SW480 (cell line): ENCODE measurements at places on chromosomes 4 and X.
A peak's percentile ranks its signal among the peaks of the same experiment; 100 is the strongest.

- peak; percentile 8 for DNase-seq
Measured at GRCh38 chr4:75633846-75634245, 3.5 kb upstream of the CDKL2 start.

DNA sequence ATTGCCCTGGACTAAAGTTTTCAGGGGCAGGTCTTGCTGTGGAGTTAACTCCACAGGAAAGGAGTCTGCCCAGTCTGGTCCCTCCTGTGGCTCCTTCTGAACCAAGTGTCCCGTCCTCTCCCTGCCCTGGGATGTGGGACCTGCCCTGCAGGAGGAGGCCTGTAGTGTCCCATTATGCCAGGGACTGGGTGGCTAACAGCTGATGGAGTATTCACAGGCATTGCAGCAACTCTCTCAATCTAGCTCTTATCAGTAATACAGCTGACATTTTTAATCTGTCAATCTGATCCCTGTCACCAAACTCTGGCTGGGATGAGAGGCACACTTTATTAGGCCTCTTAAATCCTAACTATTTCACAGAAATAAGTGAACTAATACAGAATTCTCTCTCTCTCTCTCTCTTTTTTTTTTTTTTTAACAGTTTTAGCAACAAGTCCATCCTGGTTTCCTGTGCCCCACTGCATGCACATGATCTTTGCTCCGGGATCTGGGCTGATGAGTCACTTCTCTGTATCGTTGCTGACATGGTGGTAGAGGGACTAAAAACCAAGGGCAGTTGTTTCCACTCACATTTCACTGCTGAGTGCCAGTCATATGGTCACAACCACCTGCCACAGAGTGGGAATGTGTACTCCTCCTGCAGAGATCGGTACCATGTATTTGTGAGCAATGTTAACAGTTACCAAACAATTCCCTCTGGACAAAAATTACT is 39.1 kb downstream of the HAND2 start:
- peak; percentile 50 for DNase-seq

- DNase-seq, result no peak
Measured at GRCh38 chr4:131002132-131002531, 1906.2 kb downstream of the C4orf33 start.

GRCh38 chr4:136643416-136643815 is 888.9 kb downstream of the PCDH18 start:
- no peak for DNase-seq

DNA sequence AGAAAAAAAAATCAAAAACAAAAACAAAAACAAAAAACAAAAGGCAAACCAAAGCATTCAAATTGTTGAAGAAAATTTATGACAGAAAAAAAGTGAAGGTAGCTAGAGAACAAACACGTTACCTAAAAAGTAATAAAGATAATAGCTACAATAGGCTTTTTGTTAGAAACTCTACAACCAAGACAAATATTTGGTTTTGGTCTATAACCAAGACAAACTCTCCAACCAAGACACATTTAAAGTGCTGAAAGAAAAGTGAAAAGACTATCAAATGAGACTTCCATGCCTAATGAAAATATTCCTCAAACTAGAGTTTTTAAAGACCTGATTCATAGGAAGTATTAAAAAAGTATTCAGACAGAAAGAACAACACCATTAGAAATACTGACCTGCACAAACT is 391.9 kb upstream of the NDST4 start:
- no peak for DNase-seq

DNA sequence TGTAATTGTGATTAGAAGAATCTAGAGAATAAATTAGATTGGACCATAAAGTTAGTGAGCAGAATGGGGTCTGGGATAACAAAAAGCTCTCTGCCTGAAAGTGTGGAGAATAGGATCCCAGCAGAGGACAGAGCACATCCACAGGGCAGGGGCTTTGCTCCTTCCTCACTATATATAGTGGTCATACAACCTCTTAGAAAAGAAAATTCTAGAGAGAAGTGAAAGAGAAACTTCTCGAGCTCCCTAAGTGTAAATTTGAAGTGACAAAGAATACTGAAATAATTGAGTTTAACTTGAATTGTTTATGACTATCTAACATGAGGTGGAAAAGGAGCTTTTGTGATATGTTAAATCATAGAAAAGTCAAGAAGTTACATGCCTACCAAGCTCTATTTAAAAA is 14.9 kb downstream of the ADAM29 start:
- DNase-seq, result no peak

DNA sequence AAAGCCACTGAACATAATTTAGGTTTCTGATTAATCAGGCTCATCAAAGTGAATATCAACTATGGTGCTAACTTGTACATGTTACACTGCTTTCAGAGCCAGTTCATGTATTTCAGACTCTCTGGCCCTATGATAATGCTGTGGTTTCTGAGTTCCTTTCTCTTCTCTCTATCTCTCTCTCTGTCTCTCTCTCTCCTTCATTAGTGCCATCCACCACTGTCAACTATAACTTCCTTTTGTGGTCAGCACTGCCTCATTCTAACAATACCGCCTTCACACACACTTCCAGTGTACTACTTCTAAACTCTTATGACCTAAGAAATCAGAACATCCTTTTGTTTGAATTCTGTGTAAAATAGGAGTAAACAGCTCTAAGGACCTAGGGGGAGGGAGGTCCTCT is 907.1 kb downstream of the RPA4 start:
- no peak for DNase-seq

- DNase-seq, result no peak
Measured at GRCh38 chr4:146051223-146051622, 112.6 kb upstream of the ZNF827 start.

- DNase-seq, result no peak
Measured at GRCh38 chr4:127575888-127576287, 56.9 kb upstream of the INTU start.

DNA sequence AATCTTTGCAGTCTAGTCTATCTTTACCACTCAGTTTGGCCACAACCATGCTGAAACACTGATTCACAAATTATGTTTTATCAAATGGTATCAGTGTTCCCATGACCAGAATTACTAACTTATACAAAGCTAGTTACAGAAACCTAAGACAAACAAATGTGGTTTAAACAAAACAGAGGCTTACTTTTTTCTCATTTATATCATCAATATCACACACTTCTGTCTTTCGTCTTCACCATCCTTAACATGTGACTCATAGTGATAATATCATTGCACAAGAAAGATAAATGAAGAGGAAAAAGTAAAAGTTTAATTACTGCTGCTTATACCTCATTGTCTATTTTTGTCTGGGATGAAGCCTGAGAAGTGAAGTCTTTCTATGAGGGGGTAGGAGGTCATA is 406.6 kb downstream of the PCDH10 start:
- DNase-seq, result no peak

DNA sequence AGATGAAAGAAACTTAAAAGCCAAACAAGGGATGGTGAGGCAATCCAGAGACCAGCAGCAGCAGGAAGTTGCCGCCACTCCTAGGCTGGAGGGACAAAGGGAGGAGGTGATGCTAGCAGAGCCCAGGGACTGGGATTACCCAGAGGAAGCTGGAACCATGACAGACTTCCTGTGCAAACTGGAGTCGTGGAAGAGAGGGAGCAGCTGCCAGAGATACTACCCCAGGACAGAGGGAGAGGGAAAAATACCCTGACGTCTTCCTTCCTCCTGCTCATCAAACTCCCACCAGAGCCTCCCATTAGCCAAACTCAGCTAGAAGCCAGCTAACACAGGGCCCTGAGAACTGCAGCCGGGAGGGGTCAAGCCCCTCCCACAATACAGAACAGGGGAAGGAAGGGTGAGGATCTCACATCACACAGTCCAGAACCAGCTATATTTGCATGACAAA is 101.2 kb upstream of the KLF3 start:
- DNase-seq, result no peak

DNA sequence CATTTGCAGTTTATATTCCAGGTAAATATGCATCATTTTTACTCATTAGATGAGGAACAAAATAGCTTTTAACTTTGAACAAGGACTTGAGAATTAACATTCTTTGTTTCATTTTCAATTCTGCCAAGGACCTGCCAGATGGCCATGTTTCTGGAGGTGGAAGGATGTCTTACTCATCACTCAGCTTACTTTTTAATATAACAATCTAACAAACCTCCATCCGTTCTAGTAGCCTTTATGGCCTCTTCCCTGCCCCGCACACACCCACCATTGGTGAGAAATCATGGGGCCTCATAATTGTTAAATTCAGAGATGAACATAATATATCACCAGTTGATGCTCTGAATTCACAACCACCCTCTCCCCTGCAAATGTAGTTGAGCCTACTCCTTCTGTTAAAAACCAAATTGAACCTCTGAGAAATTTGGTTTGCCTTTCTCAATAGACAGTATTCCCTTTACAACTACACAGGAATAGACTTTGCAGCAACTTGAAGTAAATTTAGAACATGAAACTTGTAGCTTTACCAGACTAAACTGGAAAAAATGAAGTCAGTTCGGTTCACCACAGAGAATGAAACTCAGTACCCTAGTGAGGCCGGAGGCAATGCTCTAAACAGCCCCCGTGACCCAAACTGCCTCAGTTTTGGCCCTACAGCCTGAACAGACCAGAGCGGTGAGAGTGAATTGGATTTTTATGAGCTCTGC is 50.1 kb upstream of the ACSL4 start:
- no peak for DNase-seq

DNA sequence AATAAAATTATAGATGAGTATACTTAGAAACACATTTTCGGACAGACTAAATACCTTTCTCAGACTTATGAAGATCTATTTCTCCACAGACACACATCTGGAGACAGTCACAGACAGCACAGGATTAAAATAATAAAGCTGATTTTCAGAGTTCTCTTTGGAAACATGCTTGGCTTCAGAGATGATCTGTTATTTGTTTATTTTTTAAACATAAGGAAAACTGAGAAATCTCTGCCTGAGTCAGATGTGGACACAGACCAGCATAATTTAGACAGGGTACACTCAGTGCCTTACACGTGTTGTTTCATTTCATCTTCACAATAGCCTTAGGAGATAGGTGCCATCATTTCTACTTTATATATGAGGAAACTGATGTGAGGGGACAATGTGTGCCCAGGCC is 92.1 kb downstream of the SLC9A7 start:
- DNase-seq, result no peak

GRCh38 chrX:100363896-100364295 is 46.2 kb downstream of the PCDH19 start:
- peak; percentile 32 for DNase-seq
